ENCODE measurements at places on chromosomes 4 and X.

DNA sequence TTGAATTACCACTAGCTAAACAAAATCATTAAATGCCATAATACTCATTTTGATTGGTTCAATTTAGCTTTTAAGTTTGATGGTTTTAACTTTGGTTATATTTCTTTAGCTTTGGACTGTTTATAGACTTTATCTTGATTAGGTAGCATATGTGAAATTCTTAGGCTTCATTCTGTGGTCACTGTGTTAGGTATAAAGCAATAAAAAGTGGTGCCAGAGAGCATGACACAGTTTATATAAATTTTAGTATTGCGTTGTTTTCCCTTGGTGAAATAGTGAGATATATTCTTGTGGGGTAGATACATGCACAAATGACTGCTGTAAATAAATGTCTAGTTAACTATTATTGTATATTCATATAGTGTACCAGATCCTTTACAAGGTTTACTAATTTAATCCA is 474.2 kb upstream of the GRID2 start:
- DNase-seq, result no peak

DNA sequence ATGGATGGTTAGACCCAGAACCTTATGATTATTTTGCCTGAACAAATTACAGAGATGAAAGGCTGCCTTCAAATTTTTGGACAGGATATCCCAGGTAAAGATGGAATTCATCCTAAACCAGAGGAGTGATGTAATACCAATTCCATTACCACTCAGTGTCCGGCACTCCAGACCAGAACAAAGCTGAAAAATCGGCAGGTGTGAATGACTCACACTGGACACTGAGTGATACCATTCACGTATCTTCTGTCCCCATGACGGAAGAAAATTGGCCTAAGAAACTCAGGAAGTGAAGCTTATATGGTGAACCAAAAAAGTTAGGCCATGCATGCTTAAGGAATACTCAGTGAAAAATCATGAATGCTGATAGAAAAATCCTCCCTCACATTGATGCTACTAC is 34.5 kb downstream of the PALLD start:
- DNase-seq, result no peak

DNA sequence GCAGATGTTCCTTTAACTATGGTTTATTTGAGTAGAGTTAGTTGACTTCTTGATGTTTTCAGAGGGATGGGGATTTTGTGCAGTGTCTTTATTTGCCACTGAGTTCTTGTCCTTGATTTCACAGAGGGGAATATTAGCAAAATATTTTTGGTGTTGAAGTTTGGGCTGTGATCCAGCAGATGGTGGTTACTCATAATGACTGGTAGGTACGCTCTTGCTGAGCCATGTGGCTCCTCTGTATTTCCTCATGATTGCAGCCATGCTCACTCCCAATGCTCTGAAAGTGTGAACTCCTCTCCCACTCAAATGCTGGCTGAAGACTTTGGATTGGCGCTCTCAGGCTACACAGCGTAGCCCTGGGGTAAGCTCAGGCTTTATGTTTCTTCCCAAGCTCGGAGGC is 77.7 kb downstream of the KLF8 start:
- DNase-seq, result no peak

GRCh38 chr4:110198049-110198434 is 373 bp downstream of the ELOVL6 start:
- no peak for DNase-seq

DNA sequence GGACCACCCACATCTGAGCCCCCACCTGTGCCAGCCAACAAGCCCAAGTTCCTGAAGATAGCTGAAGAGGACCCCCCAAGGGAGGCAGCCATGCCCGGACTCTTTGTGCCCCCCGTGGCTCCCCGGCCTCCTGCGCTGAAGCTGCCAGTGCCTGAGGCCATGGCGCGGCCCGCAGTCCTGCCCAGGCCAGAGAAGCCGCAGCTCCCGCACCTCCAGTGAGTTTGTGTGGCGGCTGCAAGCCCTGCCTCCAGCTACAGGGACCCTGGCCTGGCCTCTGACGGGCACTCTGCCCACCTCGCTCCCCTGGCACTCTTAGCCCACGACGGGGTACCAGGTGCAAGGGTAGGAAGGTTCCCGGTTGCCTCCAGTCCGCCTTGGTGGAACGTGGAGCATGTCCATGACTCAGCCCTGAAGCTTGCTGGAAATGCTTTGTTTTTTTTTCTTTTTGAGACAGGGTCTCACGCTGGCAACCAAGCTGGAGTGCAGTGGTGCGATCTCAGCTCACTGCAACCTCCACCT is 13.7 kb upstream of the ADD1 start:
- no peak for DNase-seq

GRCh38 chr4:124890522-124890921 is 178.0 kb upstream of the ANKRD50 start:
- no peak for DNase-seq

DNA sequence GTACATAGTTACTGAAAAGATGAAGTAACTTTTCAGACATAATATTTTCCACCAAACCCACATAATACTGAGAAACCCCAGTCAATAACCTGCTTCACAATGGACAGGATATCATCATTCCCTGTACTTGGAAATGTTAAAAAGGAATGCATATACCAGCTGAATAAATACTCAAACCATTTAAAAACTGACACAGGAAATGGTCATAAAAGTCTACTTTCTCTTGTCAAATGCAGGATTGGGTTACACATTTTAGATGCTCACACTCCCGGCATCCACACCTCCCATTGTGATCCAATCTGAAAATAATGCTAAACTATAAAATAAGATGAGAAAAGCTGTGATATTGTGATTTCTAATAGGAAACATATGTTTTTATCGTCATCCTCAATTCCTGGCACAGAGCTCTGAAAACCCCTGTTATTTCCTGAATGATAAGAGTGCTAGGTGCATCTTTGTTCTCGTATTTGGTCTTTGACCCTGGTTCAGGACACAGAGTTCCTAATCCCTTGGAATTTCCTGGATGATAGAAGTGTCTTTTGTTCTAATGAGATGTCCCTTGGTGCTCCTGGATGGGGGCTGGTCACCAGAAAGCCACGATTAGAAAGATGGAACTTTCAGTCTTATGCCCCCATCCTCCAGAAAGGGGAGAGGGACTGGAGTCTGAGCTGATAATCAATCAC is 821.3 kb downstream of the TRIML1 start:
- no peak for DNase-seq

- no peak for DNase-seq
Measured at GRCh38 chr4:182901337-182901736, 15.8 kb downstream of the DCTD start.
